ENCODE measurements at places on chromosomes 7 and 10.

DNA sequence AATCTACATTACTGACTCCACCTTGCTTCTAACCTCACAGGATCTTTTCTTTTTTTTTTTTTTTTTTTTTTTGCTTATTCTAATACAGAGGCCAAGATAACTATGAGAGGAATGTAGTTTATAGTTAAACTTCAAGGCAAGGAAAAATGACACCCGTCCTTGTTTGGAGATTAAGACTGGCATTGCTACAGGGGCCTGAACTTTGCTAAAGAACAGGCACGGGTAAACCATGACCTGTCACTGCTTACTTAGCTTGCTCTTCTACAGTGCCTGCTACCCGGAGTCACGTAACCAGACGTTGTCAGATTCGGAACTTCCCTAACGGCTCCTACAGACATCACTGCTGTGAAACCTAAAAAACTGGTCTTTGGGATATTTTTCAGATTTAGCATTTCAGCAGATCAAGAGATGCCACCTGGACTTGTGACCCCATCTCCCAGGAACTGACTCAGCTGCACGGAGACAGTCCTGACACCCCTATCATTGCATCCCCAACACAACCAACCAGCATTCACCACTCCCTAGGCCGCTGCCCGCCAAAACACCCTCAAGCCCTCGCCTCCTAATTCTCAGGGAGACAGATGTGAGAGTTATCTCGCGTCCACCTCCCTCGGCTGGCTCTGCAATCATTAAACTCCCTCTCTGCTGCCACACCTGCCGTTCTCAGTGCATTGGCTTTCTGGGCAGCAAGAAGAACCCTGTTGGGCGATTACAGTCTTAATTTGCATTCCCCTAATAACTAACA lies 27.5 kb downstream of the MAD1L1 start:
- DNase-seq, result no peak

DNA sequence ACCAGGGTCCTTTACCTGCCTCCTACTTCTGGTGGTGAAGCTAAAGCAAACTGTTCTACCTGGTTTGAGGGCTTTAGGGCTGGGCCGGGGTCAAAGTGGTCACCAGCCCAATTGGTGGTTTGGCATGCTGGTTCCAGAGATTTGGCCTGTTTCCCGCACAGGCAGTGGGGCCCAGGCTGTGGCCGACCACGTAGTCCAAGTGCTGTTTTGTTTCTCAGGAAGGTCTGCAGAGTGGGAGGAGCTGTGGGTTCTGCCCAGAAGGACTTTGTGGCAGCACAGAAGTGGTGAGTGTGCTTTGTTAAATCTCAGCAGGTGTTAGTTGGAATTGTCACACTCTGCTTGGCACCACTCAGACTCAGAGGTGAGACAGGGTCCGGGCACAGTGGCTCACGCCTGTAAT lies 85.8 kb downstream of the MKX start:
- no peak for DNase-seq

GRCh38 chr7:935874-936385 lies 18.6 kb downstream of the ADAP1 start:
- DNase-seq, result no peak

GRCh38 chr7:33425929-33426678 lies 296.7 kb downstream of the BBS9 start:
- DNase-seq, result no peak

- DNase-seq, result no peak
These were observed 78.9 kb downstream of the VOPP1 start for GRCh38 chr7:55493408-55493807.

DNA sequence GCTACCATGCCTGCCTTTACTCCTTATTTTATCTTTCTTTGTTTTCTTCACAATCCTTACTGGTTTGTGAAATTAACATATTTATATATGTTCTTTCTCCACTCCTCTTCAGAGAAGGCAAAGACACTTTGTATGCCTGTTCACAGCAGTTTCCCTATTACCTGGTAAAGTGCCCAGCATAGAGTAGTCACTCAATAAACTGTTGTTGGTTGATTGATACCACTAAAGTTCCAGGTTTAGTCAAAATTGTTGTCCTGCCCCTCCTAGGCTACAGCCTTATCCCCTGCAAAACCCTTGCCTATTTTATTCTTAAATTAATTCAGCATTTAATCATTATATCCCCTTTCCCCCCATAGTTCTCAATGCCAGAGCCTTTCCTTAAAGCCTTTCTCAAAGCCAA lies 76.1 kb downstream of the POLL start:
- DNase-seq, result no peak

DNA sequence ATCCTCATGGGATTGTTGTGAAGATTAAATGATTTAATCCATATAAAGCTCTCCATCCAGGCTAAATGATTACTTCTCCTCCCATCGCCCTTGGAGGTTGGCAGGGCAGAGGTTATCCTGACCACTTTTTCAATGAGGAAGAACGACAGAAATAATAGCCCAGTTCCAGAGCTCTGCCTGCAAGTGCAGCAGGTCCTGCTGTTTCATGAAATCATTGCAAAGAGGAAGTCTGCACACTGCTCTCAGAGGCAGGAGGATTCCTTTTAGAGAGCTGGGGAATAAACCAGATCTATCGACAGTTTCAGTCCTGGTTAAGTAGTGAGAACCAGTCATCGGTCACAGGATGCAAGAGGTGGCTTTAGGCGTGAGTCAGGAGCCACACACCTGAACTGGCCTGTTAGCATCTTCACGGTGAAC lies 25.0 kb upstream of the CDH23 start:
- no peak for DNase-seq

- DNase-seq, result no peak
These were observed 28.2 kb upstream of the ZPBP start for GRCh38 chr7:50121286-50121685.

Data from iPS DF 6.9 (cell line).